ENCODE measurements at places on chromosomes 4 and X.

GRCh38 chr4:15769202-15769601, 8.9 kb upstream of the CD38 start:
- DNase-seq: no peak

- no peak for DNase-seq
These were observed 225.1 kb downstream of the NR3C2 start for GRCh38 chr4:148216866-148217814.

GRCh38 chr4:98284640-98285046, 23.5 kb downstream of the RAP1GDS1 start:
- DNase-seq: no peak

- DNase-seq: no peak
These were observed 45.0 kb upstream of the SH3RF1 start for GRCh38 chr4:169315530-169316343.

GRCh38 chr4:183905081-183905592, at the start of gene STOX2:
Gene STOX2, plus strand, starts transcription at chr4:183905307. Its CDS starts 1,484 bp downstream, at chr4:183906791.
- peak; percentile 26 for DNase-seq

DNA sequence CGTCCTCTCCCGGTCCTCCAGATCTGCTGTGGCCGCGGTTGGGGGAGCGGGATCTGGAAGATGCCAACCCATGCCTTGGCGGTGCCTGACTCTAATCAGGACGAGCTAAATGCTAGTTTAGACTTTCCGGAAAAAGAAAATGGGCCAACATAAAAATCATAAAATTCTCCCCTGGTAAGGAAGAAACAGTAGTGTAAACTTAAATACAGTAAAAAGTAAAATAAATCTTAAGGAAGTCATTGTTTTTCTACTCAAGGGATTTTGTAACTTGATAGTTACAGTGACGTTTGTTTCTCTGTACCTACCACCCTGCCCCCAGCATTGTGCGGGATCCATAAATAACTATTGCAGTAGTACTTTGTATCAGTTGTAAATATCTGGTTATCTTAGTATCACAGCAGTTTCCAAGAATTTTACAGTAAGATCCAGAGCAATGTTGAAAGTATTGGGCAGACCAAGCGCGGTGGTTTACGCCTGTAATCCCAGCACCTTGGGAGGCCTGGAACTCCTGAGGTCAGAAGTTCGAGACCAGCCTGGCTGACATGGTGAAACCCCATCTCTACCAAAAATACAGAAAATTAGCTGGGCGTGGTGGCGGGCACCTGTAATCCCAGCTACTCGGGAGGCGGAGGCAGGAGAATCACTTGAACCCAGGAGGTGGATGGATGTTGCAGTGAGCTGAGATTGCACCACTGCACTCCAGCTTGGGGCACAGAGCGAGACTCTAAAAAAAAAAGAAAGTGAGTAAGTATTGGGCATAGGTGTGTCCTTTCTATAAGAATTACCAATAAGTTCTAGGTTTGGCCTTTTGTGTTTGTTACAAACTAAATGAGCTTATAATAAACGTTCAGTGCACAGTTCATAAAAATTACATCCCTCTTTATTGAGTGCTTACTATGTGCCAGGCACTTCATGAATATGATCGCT, 1.0 kb upstream of the PLA2G12A start:
- no peak for DNase-seq

DNA sequence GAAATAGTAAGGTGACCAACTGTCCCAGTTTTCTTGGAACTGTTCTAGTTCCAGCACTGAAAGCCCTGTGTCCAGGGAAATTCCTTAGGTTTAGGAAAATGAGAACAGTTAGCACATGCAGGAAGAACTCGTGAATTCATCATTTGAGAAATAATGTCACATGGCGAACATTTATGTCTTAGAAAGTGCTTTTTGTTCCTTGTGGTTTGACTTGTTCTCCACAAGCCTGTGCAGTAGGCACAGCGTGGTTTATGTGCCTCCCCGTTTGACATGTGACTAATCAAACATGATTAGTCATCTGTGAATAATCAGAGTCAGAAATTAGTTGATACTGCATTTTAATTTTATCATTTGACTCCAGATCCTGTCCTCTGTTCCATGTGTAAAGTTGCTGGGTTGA, 556.0 kb upstream of the CPEB2 start:
- DNase-seq: peak; percentile 44

- no peak for DNase-seq
These were observed at the start of gene UCP1 for GRCh38 chr4:140568507-140569306. Gene UCP1, minus strand, starts transcription at chr4:140568961. Its CDS starts 232 bp downstream, at chr4:140568729.

DNA sequence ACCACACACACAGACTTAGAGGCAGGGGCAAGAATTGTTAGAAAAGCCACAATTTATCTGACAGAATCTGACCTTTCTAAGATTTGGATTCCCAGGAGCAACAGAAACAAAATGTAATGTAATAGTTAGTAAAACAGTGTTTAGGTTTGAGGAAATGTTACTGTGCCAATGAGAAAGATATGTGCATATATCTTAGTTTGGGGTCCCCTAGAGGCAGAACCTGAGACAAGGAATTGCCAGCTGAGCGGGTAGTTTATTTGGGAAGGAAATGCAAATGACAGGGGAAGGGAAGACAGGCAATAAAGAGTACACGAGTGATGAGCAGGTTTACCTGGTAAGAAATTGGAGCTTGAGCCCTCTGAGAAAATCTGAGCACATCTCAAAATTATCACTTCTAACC, 31.3 kb upstream of the DDX53 start:
- DNase-seq: no peak

DNA sequence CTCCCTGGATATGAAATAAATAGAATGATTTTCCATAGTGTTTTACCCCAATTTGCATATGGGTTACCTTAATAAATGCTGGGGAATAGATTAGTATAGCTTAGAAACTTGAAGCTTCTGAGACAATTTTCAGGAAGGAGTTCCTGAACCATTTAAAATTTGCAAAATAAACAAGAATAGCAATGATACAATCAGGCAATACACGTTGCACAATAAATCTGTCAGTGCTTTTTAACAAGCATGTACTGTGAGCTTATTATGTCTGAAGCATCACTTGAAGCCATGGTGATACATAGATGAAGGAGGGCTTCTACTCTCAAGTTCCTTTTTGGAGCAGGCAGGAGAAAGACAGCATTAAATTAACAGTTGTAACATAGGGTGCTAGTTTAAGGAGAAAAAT, 84.2 kb upstream of the WDFY3 start:
- no peak for DNase-seq

- no peak for DNase-seq
These were observed 5.0 kb downstream of the FBXO8 start for GRCh38 chr4:174278467-174278866.
